ENCODE measurements at places on chromosomes 7 and 10. TPM values are rescaled to one million over a fixed set of nuclear protein-coding genes. Genes with fewer than 3 reads are reported as not detected.

ATOH7 gene
- not detected for total RNA-seq

ACTL6B gene
- not detected for total RNA-seq

LAMB4 gene
- 0.33 TPM for total RNA-seq

MYO3A gene
- not detected for total RNA-seq

POU6F2 gene
- total RNA-seq: 0.44 TPM

ANKRD1 gene
- 2,047 TPM for total RNA-seq

All from left ventricle myocardium inferior (tissue), 1 donor.